NK-92 treated with Interleukin-12 subunit alpha and Interleukin-12 subunit beta, amount 100 ng/mL, for 24 hours (cell line): ENCODE measurements at places on chromosomes 16 and 17.

GRCh38 chr16:81696961-81697615, 82.0 kb upstream of the PLCG2 start:
- DNase-seq: peak; percentile 10

DNA sequence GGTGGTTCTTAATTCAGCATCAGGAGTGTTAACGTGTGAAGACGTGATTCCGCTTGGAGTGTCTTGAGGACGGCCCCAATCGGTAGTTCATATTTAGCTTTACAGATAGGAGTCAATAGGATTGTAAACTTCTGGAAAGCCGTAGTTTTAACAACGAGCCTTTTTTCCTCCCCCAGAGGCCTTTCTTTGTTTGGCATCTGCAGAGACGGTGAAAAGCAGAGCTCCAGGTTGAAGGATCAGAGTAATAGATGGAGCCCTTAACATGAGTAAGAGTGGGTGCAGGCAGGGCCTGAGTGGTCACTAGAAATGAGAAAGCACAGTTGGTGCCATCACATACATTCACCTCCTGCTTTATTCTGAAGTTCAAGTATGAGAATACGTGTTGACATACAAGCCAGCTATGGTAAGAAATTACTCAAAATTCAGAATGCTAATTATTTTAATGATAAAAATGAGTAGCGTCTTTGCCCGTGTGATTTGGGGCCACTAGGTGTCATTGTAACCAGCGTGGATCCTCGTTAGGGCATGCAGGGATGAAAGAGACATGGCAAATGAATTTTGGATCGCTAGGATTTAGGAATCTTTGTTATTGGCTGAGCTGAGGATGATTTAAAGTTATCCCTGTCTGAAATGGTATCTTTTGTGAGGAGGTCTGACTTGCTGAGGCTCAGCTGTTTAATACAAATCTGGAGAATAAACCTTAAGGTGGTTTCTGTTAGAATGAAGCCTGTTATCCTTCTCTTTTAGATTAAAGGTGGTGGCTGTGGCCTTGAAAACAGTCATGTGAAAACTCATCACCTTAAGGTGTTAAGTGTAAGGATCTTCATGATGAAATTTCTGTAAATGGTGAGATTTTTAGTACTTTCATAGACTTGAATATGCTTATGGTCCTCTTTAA, 18.6 kb downstream of the PRCD start:
- DNase-seq: no peak

GRCh38 chr16:69267633-69268032, 43.5 kb upstream of the VPS4A start:
- DNase-seq: no peak

DNA sequence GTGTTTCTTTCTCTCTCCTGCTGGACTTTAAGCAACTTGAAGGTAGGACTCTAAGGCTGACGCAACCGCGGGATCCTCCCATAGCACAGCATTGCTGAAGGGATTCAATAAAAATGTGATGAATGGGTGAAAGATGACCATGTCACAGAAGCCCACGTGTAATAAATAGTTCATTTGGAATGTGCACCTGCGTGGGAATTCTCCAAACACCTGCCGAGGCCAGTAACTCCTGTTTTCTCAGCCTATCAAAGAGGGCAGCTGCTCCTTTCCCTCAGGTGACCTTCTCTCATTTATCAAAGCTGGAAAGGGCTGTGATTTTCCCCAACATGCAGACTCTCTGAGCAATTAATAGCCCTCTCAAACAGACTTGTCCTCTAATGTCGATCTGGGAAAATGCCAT, 235.7 kb downstream of the STX8 start:
- no peak for DNase-seq

GRCh38 chr16:87297918-87298631, 19.1 kb downstream of the C16orf95 start:
- DNase-seq: no peak

GRCh38 chr16:87406495-87407088, 14.5 kb downstream of the MAP1LC3B start:
- DNase-seq: no peak

DNA sequence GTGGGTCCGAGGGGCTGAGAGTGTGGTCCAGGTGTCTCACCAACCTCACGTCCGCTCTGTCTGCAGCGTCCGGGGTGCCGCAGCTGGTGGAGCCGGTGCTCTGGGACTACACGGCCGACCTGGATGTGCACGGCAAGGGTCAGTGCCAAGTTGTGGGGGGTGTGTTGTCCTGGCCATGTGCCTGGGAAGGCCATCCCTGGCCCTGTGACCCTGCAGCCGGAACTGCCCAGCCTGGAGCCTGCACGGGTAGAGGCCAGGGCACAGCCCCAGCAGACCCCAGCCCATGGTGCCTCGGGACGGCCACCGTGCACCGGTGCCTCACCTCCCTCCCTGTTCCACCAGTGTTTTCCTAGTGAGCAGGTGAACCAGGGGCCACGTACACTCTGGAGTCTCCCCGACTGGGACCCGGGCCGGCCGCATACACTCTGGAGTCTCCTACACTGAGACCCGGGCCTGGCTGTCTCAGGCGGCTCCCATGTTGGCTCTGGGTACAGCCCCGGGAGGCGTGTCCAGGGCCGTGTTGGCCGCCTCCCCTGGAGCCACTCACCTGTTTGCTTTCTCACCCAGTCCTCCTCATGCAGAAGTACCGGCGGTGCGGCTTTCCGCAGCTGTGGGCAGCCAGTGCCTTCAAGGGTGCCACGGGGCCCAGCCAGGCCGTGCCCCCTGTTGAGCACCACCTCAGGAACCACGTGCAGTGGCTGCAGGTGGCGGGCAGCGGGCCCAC, 13.8 kb downstream of the CYBC1 start:
- no peak for DNase-seq

GRCh38 chr17:48612854-48613691, 2.0 kb downstream of the HOXB8 start:
- no peak for DNase-seq

GRCh38 chr16:86529160-86529559, 18.8 kb downstream of the FOXF1 start:
- no peak for DNase-seq

GRCh38 chr17:7222093-7222971, 2.6 kb downstream of the ACADVL start:
- DNase-seq: no peak

- DNase-seq: no peak
Measured at GRCh38 chr16:70472786-70473433, 18.5 kb downstream of the FCSK start.

GRCh38 chr17:56976941-56977608, 856 bp upstream of the SCPEP1 start:
- DNase-seq: no peak

DNA sequence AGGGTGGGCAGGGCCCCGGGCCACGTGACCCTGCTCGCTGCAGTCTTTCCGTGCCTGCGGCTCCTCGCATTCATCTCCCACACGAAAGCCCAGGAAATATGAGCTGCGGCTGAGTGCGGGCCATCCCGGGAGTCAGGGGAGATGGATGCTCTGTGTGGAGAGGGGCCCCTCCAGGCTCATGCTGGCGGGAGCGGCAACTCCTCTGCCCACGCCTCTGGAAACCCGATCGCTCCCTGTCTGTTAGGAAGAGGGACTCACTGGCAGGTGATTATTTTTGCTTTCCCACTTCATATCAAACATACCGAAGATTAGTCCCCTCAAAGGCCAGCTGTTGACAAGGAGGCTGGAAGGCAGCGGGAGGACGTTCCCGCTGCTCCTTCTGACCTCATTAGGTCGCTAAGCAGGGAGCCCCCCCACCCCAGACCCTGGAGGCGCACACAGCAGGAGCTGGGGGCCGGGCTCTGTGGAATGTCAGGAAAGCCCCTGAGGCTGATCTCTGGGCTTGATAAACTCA, 228.5 kb downstream of the FOXL1 start:
- no peak for DNase-seq

GRCh38 chr17:7633093-7633492, 3.2 kb downstream of the SHBG start:
- no peak for DNase-seq

GRCh38 chr17:37478187-37478586, 11.5 kb upstream of the DUSP14 start:
- DNase-seq: no peak

GRCh38 chr16:23279721-23280153, 22.4 kb upstream of the SCNN1B start:
- DNase-seq: no peak

- no peak for DNase-seq
Measured at GRCh38 chr17:73901661-73902415, 257.6 kb upstream of the SDK2 start.

DNA sequence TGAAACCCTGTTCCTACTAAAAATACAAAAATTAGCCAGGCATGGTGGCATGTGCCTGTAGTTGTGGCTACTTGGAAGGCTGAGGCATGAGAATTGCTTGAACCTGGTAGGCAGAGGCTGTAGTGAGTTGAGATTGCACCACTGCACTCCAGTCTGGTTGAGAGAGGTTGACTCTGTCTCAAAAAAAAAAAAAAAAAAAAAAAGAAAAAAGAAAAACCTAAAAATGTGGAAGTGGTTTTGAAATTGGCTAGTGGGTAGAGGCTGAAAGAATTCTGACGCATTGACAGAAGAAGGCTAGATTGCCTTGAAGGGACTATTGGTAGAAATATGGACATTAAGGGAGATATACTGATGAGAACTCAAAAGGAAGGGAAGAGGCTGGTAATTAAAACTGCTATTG, 33.6 kb upstream of the CPPED1 start:
- DNase-seq: no peak

DNA sequence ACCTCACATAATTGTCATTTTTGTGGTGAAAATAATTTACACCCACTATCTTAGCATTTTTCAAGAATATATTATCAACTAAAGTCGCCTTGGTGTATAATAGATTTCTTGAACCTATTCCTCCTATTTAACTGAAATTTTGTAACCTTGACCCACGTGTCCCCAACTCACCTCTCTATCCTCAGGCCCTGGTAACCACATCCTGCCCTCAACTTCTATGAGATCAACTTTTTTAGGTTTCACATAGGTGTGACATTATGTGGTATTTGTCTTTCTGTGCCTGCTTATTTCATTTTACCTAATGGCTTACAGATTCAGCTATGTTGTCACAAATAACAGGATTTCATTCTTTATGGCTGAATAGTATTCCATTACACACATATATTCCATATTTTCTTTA, 73.0 kb upstream of the CNTNAP4 start:
- DNase-seq: peak; percentile 4

GRCh38 chr17:34071886-34072420, 183.1 kb upstream of the CCL2 start:
- DNase-seq: no peak

- no peak for DNase-seq
Measured at GRCh38 chr16:23124315-23124714, 24.9 kb downstream of the USP31 start.

DNA sequence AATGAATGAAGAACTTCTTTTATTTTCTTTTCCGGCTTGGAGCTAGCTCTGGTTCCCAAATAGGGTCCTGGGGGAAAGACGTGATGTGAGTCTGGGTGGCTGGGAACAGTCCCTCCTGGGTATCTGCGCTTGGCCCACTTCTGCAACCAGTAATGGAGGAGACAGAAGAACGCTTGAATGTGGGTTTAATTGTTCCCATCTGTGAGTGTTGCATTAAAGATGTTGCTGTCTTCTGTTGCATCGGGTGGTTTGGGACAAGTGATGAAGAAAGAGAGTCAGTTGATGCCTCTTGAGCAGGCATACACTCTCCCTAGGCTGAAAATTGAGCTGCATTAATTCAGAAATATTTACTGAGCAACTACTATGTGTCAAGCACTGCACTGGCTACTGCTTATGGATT, 511.1 kb downstream of the CDH13 start:
- DNase-seq: no peak

DNA sequence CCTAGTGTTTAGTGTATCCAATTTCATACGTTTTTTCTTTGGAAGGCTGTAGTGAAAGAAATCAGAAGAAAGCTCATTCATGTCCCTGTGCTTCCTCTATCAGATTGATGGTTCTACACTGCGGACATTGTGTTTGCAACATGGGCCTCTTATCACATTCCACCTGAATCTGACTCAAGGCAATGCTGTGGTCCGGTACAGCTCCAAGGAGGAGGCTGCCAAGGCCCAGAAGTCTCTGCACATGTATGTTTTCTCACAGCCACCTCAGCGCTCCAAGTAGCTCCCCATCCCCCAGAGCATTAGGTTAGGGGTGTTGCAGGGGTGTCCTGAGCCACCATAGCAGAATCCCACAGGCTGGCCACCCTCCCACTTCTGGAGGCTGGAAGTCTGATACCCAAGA, 25.2 kb downstream of the TMC6 start:
- DNase-seq: no peak

GRCh38 chr16:12160249-12160648, 183.7 kb downstream of the SNX29 start:
- DNase-seq: no peak

DNA sequence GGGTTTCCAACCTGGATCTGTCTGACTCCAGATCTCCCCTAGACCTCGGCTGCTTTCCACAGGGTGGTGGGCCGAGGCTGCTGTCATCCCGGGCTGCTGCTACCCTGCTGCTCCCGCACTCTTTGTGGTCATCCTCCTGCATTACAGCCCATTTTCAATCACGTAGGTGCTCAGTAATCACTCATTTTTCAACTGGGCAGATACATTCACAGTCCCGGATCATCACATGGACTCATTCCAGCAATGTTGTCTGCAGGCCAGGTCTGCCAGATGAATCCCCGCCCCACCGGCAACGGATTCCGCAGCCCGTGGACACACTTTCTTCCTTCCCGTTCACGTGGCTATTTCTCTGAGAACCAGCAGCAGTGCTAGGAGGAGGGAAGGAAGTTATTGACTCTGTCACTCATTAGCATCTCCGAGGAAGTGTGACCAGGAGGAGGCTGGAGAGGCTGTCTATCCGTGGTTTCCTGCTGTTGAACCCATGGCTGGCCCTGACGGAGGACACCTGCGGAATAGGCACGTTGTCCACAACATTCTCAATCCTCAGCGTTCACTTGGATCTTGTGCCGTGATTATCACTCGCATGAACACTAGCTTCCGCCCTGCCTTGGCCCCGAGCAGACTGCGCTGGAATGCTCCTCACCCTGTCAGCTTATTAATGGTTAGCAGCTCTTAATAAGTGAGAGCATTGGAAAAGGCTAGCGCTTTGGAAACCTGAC, 14.7 kb upstream of the ZCCHC14 start:
- DNase-seq: no peak

DNA sequence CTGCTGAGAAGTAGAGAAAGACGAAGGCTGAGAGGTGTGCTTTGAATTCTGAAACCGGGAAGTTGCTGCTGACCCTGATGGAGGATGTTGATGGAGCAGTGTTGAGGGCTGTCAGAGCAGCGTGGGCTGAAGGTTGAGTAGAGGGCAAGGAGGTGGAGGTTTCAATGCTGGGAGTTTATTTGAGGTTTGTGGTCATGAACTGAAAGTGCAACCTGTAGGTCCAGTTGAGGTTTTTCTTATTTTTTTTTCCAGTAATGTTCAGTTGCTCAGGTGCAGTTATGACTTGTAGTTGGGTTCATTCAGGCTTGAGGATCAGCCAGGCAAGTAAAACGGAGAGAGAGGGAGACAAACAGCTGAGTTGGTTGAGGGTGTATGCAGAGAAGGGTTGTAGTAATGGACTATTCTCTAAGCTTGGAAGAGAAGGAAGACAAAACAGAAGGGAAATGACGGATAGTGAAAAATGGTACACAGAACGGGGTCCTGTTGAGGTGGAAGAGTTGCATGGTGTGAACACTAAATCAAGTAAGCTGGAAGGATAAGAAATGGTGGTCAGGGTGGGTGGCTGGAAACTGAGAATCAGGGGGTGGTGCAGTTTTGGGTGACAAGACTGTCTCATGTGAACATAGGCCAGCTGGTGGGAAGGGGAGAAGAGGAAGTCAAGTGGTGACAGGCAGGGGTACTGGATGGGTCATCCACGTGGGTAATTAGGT, 8.7 kb upstream of the UBE2G1 start:
- DNase-seq: peak; percentile 15

GRCh38 chr17:15361151-15361550, 19.8 kb upstream of the TEKT3 start:
- DNase-seq: no peak
